ENCODE measurements at places on chromosomes 3 and 15.
A peak's percentile ranks its signal among the peaks of the same experiment; 100 is the strongest.

- DNase-seq: no peak
These were observed 11.3 kb downstream of the EXOSC7 start for GRCh38 chr3:44987332-44987731.

DNA sequence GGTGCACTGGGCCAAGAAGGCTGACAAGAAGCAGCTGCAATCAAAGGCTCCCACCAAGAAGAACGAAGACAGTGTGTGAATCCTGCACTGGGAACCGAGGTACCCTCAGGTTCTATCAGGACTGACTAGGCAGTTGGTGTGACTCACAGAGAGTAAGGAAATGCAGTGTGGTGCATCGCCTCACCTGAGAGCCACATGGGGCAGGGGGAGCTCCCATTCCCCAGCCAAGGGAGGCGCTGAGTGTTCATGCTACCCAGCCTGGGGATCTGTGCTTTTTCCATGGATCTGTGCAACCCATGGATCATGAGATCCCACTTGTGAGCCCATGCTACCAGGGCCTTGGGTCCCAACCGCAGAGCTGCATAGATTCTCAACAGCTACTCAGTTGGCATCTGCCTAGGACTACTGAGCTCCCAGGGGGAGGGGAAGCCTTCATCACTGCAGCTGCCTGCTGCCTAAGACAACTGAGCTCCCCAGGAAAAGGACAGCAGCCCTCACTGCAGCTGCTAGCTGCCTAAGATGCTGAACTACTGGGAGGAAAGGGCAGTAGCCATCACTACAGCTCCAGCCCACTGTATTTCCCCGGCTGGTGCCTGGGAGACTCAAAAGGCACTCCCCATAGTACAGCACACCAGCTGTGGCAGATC lies 6.9 kb upstream of the PLSCR2 start:
- DNase-seq: no peak

DNA sequence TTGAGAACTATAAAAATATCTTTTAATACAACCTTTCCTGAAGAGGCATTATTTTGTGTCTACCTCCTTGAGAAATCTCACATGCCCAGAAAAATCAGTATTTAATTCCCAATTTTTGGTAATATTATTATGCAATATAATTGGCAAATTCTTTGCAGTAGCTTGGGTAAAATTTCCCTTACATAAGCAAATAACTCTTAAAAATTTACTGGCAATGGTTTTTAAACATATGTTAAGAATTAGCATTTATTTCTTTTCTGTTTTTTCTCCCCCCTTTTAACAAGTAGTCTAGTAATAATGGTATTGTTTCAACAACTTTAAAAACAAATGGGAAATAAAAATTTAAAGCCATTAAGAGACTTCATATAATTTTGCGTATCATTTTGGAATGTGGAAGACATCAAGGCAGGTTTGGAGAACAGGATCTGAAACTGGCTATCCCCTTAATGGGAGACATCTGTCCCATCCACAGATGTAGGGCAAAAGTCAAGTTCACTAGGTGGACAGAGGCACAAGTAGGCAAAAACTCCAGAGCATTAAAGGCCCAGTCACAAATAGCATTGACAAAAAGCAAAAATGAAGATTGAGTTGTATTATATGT lies 89.6 kb upstream of the AADACL2 start:
- DNase-seq: no peak

DNA sequence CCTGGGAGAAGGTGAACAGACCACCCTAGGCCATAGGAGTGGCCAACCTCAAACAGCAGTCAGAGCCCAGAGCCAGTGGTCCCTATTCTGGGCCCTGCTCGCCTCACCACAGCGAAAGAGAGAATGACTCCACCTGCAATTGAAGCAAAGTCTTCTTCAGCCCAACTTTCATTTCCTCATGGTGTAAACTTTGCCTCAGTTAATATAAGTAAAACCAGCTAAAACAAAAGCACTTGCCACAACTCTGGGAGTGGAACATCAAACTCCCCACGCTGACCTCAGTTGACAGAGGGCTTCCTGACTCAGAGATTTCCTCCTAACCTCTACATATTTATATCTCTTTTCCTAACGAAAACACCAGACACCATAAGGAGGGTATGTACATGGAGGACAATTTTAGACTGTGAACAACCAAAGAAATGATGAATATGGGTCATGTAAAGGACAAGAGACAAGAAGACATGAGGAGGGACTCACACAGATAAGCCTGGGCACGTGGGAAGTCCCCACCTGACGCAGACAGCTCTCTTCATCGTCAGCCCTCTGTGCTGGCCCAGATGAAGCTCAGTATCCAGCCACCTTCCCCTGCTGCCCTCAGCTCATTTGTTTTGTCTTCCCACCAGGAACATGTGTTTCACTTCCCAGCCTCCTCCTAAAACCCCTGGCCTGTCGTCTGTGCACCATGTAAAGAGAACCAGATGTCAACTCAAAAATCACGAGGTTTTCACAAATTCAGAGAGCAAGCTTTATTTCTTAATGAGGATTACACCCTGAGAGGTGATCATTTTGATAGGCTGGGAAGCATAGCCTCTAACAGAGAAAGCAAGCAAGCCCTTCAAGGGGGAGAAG lies 140.9 kb downstream of the KCNMB2 start:
- DNase-seq: no peak

DNA sequence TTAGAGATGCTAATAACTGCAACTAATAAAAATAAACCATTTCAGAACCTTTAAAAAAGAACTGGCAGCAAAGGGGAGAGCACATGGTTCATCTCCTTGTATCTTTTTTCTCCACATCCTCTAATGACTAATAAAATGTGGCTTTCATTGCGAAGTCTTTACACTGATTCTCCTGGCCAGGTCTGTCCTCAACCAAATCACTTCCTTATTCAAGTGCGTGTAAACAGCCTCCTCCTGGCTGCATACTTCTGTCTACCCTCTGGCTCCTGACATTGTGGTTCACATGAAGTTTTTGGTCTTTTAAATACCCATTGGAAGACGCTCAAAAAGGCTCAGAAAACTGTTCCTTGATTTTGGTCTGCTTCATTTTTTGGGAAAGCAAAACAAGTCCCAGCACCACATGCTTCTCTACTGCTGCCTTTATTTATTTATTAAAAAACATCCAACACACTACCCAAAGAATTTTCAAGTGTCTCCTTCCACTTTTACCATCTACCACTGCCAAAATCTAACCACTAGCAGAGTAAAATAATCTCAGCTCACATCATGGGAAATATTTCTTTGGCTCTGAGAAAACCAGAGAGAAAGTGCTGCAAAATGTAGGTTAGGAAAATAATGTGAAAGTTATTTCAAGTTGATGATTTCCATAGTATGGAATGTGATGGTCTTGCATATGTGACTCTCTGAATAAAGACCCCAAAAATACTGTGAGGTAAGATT lies 85.1 kb downstream of the EFL1 start:
- DNase-seq: no peak

GRCh38 chr3:185439745-185440466 lies 58.9 kb downstream of the TMEM41A start:
- no peak for DNase-seq

DNA sequence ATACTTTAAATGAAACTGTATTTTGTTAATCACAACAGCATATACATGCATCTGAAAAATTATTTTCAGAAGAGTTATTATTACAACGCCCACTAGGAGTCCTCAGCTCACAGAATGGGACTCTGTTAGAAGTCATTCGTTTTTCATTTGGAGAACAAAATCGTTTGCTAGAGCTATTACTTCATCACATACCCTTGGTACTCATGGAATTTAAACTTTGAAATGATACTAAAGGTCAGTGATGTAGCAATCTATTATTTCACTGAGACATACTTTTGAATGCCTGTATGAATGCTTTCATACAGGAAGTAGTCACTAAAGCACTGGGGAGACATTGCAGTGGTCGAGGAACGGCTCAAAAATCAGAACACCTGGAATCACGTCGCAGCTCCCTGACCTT lies 198.1 kb downstream of the MBNL1 start:
- DNase-seq: no peak

DNA sequence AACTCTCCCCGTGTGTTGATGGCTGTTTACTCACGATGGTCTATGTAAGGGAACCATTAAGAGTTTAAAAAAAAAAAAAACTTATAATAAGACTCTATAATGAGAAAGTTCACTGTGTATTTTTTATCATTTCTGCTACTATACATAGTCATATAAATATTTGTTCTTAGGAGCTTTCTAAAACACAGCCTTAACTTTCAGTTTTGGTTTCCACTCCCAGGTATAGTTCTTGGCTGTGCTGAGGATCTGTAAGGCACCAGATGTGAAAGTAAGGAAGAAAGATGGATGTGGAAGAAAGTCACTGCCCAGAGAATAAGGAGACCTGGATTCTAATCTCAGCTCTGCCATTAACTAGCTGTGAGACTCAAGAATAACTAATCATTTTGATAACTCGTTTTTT lies 101.9 kb upstream of the THBS1 start:
- no peak for DNase-seq

DNA sequence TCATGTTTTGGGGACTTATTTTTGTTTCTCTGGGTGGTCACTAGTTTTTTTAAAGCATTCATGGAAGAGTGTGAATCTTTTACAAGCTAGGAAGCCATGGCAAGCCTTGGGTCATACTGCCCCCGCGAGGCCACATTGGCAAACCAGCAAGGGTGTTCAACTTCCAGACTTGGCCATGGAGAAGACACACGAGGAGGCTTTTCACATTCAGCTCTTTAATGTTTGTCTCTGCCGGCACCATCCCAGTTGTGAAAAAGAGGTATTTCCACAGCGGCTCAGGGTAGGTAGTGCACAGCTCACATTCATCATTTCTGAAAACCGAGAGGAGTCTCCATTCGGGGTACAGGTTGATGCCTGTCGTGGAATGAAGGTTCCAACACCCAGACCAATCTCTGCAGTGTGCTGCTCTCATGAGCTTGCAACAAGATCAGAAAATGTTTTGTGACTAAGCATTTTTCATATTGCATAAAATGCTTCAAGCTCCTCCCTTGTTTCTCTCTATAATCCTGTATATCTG lies 7.7 kb downstream of the CCR5 start:
- DNase-seq: peak; percentile 34

- no peak for DNase-seq
These were observed 57.6 kb downstream of the GALK2 start for GRCh38 chr15:49227602-49228001.

GRCh38 chr15:30885814-30886213 lies 17.9 kb upstream of the FAN1 start:
- DNase-seq: no peak

DNA sequence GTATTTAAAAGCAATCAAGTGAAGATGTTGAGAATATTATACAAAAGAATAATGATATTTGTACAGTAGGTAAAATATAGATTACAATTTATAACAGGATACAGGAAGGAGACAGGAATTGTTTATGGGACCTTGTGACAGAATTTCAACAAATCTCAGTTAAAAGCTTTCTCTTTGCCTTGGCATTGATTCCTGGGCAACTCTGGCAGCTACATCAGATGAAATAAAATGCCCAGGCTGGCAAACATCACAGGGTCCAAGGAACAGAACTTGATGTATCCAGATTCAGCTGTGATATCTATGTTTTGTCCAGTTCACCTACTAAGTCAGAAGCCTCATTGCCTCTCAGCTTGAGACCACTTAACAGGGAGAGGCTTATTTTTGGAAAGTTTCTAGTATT lies 473.1 kb downstream of the MCTP2 start:
- no peak for DNase-seq

- no peak for DNase-seq
These were observed 62.8 kb downstream of the EPHB1 start for GRCh38 chr3:134857776-134858362.

DNA sequence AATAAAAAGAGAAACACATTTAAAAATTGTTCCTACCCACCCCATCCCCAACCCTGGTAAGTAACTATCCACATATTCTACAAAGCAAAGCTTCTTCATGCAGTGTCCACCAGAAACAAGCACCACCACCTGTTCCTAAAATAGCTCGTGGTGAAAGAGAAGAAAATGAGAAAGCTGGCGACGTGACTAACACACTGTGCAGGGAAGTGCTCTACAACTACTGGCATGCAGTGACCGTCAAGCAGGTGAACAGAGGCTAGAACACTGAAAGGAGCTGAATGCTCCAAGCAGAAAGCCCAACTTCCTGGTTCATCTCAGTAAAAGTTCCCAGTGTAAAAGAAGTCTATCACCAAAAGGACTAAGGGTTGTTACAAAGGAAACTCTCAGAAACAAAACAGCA lies 80.7 kb downstream of the NR2E3 start:
- DNase-seq: no peak

- DNase-seq: peak; percentile 2
These were observed 31.4 kb upstream of the PRTG start for GRCh38 chr15:55774113-55774970.

DNA sequence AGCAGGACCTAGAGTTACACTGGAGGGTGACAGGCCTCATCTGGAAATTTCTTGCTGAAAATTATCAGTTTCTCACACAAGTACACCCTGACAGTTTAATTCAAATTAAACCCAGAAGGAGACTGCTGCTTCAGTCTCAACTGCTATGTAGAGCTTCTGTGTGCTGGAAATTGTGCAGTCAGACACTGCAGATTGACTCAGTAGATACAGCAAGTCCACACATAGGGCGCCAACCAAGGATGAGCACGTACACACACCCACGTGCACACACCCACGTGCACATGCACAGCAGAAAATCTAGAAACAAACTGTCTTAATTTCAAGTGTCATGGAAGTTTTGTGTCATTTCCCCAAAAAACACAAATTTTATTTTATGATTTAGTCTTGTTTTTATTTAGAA lies 192.9 kb downstream of the PDE8A start:
- no peak for DNase-seq

GRCh38 chr15:89917442-89918101 lies 4.8 kb upstream of the ARPIN start:
- no peak for DNase-seq

GRCh38 chr3:4821975-4822374 lies 157.3 kb upstream of the BHLHE40 start:
- DNase-seq: peak; percentile 79

GRCh38 chr3:120113128-120114116 lies 19.2 kb upstream of the GSK3B start:
- DNase-seq: no peak

DNA sequence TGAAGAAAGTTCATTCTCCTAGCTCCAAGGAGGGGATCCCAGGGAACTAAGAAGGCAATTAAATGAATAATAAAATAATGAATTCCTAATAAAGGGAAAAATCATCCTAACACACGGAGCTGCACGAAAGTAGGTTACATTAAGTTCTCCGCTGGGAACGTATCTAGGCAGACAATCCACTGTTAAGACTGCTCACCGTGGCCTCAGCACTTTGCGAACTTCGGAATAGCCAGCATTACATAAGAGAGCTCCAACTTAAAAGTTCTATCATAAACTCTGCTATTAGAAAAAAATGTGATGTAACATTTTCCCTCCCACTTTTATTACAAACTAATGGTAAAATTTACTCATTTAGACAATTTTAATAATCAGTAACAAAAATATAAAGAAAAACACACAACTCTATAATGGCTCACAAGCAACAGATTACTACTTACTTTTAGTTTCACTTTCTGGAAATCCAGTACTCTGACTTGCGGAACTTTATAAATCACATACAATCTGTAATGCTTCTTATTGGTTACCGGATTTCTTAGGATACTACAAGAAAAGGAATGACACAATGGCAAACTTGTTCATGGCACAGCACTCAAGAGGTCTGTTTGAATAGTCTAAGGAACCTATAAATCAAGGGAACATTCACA lies 8.5 kb downstream of the SNRPA1 start:
- no peak for DNase-seq
